ENCODE measurements at places on chromosomes 11 and 22. TPM values are rescaled to one million over a fixed set of nuclear protein-coding genes. Genes with fewer than 3 reads are reported as not detected.

IL18 gene
- total RNA-seq, result 0.19 TPM

OR56A1 gene
- not detected for total RNA-seq

APOL4 gene
- 0.57 TPM for total RNA-seq

SOX6 gene
- 0.67 TPM for total RNA-seq

RNASEH2C gene
- 57.3 TPM for total RNA-seq

ZNF214 gene
- total RNA-seq, result 0.76 TPM

MIAT gene
- total RNA-seq, result 0.33 TPM

UFD1 gene
- total RNA-seq, result 118 TPM

BAD gene
- total RNA-seq, result 75.5 TPM

OSBP2 gene
- 9.9 TPM for total RNA-seq

GDPD5 gene
- total RNA-seq, result 43.8 TPM

SLC25A17 gene
- total RNA-seq, result 19.7 TPM

APOA5 gene
- total RNA-seq, result not detected

PNPLA5 gene
- total RNA-seq, result not detected

MYBPC3 gene
- not detected for total RNA-seq

MCHR1 gene
- total RNA-seq, result 0.65 TPM

All from vein endothelial cell (primary cell).